Osteoblast (primary cell): ENCODE measurements at places on chromosomes 1 and 21.
A peak's percentile ranks its signal among the peaks of the same experiment; 100 is the strongest.

- no peak for DNase-seq
Measured at GRCh38 chr21:42456457-42456856, 39.6 kb downstream of the RSPH1 start.

- no peak for DNase-seq
Measured at GRCh38 chr1:93765099-93765498, 83.5 kb upstream of the BCAR3 start.

- peak; percentile 93 for DNase-seq
Measured at GRCh38 chr1:44405031-44405797, at the start of gene RNF220. Gene RNF220, plus strand, starts transcription at chr1:44405255.

DNA sequence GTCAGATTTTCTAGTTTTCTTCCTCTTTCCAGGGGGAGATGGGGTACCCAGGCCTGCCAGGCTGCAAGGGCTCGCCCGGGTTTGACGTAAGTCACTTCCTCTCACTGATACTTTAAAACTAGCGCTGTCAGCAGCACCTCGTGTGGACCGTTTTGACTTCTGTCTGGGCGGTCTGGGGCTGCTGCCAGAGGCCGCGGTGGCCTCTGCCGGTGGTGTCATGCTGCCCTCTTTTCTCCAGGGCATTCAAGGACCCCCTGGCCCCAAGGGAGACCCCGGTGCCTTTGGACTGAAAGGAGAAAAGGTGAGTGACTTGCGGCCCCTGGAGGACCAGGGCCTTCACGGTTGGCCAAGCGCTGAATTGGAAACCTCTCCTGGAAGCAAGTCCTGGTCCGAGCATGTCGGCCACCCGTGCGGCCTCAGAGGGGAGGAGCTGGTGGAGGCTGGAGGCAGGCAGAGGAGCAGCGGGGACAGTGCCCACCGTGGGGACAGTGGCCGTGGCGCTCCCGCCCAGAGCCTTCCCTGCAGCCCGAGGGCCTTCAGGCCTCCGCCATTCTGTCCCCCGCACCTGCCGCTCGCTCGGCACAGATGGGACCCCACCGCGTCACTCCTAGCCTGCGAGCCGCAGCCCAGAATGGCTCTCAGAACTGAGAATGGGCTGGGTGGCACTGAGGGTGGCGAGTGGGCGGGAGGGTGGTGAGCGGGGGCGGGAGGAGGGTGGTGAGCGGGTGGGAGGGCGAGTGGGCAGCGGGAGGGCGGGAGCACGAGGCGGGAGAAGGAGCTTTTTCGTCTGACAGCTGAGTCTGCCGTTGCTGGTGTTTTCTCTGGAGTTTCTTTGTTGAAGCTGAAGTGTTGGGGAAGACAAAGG lies 9.4 kb downstream of the COL6A1 start:
- peak; percentile 87 for DNase-seq

GRCh38 chr21:36188081-36188681 lies 31.6 kb downstream of the DOP1B start:
- no peak for DNase-seq

- no peak for DNase-seq
Measured at GRCh38 chr1:54864460-54865208, 22.4 kb downstream of the DHCR24 start.

DNA sequence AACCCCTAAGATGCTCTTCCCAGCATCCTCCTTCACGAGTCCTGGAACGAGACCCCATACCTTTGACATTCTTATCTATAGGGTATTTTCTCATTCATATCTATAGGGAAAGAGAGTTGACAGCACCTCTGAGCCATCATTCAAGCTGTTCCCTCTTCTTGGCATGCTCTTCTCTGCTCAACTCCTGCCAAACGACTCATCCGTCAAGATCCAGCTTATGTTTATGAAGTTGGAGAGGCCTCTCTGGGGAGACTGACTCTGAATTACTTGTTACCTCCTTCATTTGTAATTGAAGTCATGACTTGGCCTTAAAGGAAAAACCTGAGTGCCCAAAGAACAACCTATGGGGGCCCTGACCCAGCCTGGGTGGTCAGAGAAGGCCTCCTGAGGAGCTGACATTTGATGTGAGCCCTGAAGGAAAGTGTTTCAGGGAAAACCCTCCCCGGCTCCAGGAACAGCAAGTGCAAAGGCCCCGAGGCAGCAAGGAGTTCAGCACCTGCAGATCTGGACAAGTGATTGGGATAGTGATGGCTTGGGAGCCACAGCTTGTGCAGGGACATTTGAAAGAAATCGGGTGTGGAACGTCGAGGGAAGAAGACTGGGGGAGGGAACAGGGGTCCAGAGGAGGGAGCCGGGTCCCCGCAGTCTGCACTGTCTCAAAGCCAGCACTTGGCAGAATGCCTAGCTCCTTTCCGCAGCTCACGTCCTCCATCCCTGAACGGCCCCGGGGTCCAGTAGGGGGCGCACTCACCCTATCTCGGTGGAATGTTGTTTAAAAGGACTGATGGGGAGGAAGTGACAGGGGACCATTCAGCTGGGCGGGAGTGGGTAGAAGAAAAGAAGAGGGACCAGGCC lies 14.0 kb upstream of the CDA start:
- peak; percentile 91 for DNase-seq

DNA sequence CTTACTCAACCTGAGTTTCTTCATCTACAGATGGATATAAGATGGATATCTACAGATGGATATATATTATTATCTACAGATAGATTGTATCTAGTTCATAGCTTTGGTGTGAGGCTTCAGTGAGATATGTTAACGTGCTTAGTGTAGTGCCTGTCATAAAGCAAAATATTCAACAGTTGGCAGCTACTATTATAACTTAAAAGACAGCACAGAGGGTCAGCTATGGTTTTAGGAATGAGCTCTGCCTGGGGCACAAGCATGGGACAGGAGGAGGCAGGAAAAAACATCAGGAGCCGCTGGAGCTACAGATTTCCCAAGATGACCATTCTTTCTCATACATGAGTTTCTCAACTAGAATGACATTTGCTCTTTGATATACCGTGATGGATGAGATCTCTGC lies 1.3 kb upstream of the CYB5R1 start:
- no peak for DNase-seq

GRCh38 chr1:179447489-179447888 lies 81.7 kb downstream of the AXDND1 start:
- no peak for DNase-seq

GRCh38 chr1:187630653-187631380 lies 802.1 kb downstream of the PLA2G4A start:
- no peak for DNase-seq

DNA sequence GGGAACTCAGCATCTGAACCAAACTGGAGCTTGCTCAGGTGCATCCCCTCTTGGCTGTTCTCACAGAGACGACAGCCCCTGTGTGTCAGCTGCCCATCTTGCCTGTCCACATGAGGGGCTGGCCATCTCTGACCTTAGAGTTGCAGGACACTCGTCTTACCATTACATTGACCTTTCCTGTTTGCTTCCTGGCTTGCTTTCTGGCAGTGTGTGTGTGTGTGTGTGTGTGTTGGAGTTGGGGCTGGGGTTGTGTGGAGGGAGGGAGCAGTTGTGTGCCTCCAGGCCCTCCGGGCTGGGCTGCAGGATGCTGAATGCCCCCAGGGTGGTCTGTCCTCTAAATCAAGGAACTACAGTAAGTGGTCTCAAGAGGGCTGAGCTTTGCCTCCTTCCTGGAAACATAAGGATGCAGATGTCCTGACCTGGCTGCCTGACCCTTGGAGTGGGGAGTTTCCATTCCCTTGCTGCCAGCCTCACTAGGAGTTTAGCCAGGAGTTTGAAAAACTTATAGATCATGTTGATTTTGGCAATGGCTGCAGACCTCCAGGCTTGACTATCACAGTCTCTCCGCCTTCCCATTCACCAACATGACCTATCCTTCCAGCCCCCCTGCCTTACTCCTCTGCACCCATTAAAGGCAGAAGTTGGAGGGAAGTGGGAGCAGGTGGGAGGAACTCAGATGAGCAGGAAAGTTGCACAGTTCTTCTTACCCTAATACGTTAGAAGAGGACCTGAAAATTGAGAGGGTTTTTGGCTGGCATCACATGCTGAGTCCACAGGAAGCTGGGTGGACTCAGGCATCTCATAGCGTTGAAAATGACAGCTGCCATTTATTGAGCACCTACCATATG lies 19.0 kb downstream of the RASSF5 start:
- no peak for DNase-seq

DNA sequence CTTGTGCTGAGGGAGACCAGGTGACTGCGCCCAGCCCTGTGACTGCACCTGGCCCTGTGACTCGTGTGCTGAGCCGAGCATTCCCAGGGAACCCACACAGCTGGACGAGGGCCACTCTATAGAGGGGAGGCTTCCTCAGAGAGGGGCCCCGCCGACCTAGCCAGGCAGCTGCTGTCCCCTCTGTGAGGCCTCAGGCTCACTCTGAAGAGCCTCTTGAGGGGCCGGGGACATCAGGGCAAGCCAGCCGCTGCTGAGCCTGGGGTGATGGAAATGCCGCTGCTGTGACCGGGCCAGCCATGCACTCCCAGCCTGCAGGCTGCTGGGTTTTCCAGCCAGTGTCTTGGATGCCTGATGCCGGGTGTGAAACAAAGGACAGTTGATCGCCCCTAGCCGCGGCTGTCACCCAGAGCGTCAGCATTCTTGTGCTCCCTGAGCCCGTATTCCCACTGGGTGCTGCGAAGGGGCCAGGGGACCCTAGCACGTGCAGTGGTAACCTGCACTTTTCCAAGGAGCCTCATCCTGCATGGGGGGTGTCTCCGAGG lies 17.5 kb downstream of the PFKL start:
- DNase-seq: no peak

- no peak for DNase-seq
Measured at GRCh38 chr1:61993331-61993961, 201.2 kb upstream of the L1TD1 start.

DNA sequence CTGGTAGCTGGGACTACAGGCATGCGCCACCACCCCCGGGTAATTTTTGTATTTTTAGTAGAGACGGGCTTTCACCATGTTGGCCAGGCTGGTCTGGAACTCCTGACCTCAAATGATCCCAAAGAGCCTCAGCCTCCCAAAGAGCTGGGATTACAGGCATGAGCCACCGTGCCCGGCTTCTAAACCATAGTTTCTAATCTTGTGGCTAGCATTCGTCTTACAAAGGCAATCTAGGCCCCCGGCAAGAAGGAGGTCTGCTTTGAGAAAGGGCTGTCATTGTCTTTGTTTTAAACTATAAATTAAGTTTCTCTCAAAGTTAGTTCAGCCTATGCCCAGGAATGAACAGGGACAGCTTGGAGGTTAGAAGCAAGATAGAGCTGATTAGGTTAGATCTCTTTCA lies 10.3 kb upstream of the L1TD1 start:
- no peak for DNase-seq

DNA sequence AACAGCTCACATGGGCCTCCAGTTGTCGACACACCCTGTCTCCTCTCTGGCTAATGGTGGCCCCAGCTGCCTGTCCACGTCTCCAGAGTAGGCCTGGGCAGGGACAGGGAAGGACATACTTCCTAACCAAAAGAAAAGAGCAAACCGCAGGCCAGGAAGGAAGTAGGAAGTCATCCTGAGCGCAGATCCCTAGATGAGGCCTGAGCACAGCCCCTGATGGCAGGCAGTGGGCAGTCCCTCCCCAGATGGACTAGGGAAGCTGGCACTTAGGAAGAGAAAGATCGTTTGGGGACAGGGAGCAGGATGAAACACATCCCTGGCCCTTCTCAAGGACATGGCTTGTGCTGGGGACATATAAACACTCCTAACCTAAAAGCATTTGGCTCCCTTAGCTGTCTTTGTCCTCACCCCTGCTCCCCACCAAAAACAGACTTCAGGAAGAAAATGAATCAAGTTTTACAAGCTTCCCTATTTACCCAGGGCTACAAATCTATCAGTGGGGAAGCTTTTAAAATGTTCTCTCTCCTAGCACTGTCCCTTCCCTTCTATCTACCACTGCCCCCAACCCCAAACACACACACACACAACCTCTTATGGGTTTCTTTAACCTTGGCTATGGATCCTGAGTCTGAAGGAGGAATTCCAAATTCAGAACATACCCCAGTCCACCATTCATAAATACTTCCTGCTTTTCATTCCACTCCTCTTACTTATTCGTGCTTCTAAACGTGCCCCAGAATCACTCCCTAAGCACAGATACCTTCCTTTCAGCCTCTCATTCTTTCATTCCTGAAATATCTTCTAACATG lies 21.1 kb downstream of the SSBP3 start:
- DNase-seq: no peak

GRCh38 chr1:54107131-54107530 lies 45.7 kb downstream of the CDCP2 start:
- DNase-seq: no peak

- no peak for DNase-seq
Measured at GRCh38 chr1:119472080-119472818, 34.8 kb upstream of the HSD3B1 start.

DNA sequence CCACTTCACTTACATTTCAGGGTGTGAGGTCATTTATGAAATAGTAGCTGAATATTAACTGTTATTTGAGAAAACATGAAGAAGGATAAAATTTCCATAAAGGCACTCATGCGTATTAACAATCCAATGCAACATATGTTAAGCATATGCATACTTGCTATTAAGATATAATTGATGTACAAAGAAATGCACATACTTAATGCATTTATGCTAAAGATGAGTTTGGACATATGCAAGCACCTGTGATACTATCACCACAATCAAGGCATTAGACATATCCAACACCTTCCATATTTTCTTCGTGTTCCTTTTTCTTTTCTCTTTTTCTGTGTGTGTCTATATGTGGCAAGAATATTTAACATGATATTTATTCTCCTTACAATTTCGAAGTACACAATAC lies 464.8 kb upstream of the BRINP3 start:
- no peak for DNase-seq

- DNase-seq: peak; percentile 50
Measured at GRCh38 chr21:44259082-44259705, 2.5 kb downstream of the DNMT3L start.

GRCh38 chr1:108657356-108658080 lies 3.4 kb downstream of the HENMT1 start:
- DNase-seq: no peak

- DNase-seq: no peak
Measured at GRCh38 chr1:236465959-236466303, 57.9 kb upstream of the LGALS8 start.
